Stimulated activated CD4-positive, alpha-beta T cell treated with anti-CD3 and anti-CD28 coated beads, Interleukin-1b, Interleukin-23, amount 100 ng/mL, for 48 hours (primary cell): ENCODE measurements at places on chromosomes 7 and 10.

DNA sequence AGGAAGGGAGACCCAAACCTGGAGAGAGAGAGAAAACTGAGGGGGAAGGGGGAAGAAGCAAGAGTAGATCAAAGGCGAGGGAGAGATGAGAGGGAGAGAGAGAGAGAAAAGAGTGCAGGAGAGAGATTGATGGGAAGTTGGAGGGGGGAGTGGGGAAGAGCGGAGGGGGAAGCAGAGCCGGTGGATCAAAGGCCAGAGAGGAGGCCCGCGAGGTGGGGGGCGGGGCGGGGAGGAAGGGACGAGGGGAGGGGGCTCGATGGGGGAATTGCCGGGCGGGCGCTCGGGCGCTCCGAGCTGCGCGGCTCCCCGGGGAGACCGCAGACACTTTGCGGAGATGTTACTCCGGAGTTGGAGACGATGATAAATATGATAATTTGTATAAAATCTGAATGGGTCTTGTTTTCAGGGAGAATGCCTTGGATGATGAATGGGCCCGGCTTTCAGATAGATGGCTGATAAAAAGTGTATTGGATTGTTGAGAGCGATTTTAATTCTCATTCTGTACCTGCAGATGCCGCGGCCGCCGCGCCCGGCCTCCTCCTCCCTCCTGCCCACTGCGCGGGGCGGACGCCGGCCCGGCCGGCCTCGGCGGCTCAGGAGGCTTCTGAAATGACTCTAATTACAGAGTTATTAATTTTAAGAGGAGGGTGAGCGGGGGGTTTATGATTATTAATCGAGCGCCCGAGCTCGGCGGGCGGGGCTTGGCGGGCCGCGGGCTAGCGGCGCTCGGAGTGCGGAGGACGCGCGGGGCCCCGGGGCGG lies 21.4 kb upstream of the PAX2 start:
- no peak for DNase-seq

DNA sequence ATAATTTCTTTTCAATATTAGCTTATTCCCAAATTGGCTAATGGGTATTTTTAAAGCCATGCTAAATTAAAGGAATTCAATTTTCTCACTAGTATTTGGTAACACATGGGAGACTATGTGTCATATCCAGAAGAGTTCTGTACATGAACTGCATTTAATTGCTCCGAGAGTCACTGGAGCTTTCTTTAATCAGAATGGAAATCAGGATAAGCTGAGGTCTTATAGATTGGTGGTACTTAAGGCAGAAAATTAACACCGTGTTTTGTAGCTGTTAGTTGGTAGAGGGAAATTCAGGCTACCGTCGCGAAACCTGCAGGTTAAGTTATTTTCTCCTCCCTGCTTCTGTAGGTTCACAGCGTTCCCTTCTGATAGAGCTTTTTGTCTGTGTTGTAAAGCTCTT lies at the start of gene WEE2:
WEE2 (plus strand) TSS at position 3 of the 400 bp plus-strand sequence. CDS start 406 bp downstream, outside the sequence.
- no peak for DNase-seq

- DNase-seq: no peak
Measured at GRCh38 chr7:137331378-137331777, 12.2 kb downstream of the PTN start.

- no peak for DNase-seq
Measured at GRCh38 chr10:120657371-120657770, 193.8 kb upstream of the WDR11 start.

DNA sequence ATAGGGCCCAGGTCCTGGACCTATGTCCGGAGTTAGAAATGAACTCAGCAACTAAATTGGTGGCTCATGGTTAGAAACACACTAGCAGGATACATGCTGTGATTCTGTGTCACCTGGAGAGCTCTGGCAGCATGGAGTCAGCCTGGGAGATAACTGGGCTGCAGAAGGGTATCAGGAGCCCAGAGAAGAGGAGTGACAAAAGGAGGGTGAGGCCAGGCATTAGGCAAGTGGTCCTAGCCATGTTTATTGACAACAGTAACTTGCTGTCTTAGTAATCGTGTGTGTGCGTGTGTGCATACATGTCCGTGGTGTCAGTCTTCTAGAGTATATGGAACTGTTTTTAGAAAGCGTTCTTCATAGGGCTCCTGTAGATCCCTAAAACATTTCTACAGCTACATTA lies 157.5 kb upstream of the PHYHIPL start:
- DNase-seq: no peak

GRCh38 chr7:112649560-112649959 lies 140.6 kb downstream of the TMEM168 start:
- DNase-seq: no peak

GRCh38 chr10:61390851-61391250 lies 62.3 kb downstream of the TMEM26 start:
- DNase-seq: no peak

DNA sequence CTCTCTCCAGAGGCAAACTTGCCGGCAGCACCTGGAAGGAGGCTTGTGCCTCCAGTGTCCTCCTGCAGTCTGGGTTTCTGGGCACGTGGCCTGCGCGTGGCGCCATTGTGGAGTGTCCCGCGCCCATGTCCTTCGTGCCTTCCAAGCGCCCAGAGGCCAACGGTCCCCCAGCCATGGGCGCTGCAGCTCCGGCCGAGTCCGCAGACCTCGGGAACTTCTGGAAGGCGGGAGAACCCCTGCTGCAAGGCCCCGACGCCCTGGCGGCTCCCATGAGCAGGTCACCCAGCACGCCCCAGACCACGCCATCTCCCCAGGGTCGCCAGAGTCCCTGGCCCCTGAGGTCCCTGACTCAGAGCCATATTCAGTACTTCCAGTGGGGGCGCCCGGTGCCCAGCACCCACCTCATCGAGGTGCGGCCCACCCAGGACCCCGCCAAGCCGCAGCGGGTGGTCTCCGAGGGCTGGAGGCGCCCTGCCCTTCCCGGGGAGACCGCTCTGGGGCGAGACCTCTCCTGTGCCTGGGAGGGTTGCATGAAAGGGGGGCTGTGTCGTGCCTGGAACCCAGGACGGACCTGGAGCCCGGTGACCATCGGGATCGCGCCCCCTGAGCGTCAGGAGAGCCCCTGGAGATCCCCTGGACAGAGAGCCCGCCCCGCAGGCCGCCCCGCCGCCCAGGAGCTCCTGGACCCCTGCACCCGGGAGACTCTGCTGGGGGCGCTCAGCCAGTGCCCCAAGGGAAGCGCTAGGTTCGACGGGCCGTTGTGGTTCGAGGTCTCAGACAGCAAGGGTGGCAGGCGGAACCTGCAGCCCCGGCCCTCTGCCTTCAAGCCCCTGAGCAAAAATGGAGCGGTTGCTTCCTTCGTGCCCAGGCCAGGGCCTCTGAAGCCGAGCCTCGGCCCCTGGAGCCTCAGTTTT lies at the start of gene POM121L12:
POM121L12 (plus strand) TSS at position 135 of the 914 bp plus-strand sequence; CDS start at position 174, 39 bp downstream.
- no peak for DNase-seq

- DNase-seq: no peak
Measured at GRCh38 chr10:124378881-124379471, 39.7 kb downstream of the OAT start.

DNA sequence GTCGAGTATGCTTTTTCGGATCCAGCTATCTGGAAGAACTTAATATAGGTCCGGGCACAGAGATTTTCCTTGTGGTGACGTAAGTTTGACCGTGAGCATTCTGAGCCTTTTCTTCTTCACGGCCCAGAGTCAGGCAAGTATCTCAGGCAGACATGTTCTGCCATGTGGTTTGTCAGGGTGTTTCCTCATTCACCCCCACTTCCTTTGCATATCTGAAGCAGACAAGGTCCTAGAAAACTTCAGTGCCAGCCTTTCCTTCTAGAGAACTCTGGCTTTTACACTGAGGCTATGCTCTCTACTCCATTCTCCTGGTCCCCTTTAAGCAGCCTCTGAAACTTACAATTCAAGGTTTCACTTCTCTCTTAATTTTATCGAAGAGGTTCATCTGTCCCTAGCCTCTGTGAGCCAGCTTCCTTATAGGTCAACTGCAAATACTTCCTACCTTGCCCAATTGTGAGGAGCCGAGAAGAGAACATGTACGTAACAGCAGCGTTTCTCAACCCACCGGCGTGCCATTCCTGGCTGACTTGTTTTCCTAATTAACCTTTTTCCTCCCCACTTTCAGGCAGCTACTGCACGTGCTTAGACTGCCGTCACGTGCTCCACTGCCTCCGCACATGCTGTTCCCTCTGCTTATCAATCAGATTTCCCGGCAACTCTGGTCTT lies 47.3 kb downstream of the CDCA7L start:
- no peak for DNase-seq

DNA sequence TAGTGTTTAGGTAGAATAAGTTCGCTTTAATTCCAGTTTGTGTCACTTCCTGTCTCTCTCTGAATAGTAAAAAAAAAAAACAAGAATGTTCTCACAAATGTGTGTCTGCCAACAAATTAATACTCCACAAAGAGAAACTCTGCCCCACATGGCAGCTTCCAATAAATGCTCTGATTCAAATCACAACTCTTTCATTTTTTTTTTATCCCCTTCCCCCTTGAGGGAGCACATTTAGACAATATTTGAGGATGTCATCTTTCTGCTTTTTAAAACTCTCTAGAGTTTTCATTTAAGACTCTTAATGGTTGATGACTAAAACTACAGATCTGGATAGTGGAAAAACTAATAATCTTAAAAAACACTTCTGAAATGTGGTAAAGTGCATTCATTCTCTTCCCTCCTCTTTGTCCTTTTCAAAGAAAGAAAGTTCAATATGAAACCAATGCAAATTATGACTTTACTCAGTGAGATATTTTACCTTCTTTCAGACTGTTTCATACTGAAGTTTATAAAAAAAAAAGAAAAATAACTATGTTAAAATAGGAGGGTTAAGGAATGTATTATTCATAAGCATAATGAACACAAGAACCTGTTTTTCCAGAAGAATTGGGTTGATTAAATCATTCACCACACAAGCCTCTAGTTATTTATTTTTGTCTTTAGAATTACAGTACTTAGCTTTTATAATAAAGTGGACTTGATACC lies 42.3 kb downstream of the ARID5B start:
- peak; percentile 43 for DNase-seq
